Nucleus accumbens (tissue), 56 donors: ENCODE measurements at places on chromosomes 6 and 20.
A peak's percentile ranks its signal among the peaks of the same experiment; 100 is the strongest.

DNA sequence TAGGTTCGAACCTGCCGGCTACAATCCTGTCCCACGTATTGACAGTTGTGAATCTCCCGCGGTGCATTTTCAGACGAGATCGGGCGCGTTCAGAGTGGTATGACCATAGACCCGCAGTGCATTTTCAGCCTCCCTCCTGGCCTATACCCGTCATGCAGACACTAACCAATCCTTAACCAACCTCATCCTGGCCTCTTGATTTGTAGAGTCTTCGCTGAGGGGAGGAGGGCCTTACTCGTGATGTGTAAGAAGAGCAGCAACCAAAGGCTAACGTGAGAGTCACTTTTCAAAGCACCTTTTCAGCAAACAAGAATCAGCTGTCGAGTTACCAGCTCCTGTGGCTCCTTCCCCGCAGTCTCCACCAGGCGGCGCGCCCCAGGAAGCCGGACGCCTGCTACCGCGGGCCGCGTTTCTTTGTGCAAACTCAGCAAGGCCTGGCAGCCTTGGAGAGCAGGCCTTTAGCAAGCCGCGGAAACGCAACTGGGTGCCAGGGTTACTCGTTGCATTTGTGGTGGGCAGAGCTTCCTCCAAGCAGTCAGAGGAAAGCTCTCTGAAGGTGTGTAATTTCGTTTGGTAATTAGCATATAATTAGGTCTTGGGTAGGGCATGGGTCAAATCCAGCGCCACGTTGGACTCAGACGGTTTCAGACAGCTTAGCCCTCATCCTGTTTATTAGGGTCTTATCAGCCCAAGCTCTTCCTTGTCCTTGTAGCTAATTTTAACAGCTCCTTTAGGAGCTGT lies 139.8 kb downstream of the OR2B2 start:
- peak; percentile 46 for DNase-seq

GRCh38 chr6:156345700-156346099 lies 431.5 kb upstream of the ARID1B start:
- no peak for DNase-seq

- DNase-seq = no peak
These were observed 124.2 kb downstream of the LY86 start for GRCh38 chr6:6712449-6713403.

DNA sequence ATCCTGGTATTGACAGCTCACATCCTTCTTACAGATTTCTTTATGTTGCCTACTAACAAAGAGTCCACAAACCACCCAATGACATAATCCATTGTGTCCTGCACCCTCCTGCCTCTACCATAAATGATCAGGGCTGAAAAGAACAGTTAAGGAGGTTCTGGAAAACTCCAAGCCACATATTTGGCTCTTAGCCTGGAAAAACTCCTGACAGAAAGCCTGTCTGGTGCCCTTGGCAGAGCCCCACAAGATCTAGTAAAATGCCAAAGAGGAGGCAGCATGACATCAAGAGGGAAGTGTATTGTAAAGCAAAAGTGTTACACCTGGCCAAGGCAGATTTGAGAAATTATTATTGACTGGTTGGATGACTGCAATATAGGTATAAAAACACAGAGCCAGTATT lies 126.4 kb upstream of the VGLL2 start:
- no peak for DNase-seq

- DNase-seq = no peak
These were observed 116.3 kb upstream of the EMILIN3 start for GRCh38 chr20:41482647-41483552.

DNA sequence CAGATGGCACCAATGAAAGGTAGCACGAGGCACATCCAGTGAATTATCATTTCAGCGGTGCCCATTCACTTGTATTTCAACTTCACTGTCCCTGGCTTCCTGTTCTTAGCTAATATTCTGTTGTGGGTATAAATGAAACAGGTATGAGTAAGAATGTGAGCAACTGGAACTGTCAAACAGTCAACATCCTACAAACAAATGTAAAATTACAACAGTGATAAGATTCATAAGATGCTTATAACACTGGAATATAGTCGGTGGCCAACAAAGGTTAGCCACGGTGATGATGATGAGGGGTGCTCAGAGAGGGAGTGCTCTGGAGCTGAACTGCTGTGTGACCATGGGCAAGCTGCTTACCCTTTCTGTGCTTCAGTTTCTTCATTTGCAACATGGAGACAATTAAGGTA lies 74.9 kb upstream of the TOX2 start:
- DNase-seq = no peak

- DNase-seq = no peak
These were observed 151.3 kb upstream of the SULF2 start for GRCh38 chr20:47936612-47937011.

DNA sequence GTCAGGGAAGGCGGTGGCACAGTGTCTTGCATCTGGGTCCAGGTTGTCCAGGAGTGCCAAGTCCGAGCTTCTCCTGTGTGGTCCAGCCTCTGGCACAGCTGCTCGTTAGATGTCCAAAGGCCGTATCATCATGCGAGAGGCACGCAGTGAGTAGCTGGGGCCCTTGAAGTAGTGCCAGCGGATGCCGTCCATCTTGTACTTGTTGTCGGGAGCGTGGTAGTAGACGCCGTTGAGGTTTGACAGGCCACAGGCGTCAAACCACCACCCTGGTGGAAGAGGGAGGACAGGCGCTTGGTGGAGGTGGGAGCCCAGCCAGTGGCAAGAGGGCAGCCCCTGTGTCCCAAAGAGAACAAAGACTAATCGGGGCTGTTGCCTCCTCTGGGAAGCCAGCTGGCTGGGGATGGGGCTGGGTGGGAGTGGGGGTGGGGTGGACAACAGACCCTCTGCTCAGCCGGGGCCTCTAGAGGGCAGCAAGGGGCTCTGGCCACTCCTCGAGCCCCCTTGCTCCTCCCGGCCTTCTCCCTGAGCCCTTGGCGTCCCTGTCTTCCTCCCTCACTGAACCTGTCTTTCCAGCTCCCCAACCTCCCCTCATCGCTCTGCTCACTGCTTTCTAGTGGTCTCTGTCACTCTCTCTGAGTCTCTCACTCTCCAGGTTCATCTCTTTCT lies 39.5 kb downstream of the FAM110A start:
- DNase-seq = no peak

DNA sequence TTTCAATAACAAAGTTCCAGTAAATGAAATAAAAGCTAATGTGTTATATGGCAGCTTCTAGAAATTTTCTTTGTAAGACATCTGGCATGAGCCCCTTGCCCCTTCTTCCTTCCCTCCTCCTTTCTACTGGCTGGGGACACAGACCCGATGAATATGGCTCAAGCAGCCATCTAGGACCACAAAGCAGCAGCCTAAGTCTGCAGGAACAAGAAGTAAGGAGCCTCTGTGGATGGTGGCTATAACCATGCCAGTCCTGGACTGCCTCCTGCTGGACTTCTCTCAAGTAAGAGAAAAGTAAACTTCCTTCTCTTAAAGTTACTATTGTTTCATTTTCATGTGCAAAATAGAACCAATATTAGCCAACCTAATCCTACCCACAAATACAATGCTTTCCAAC lies 114.9 kb upstream of the DST start:
- DNase-seq = no peak

GRCh38 chr6:12748815-12749521 lies 32.4 kb downstream of the PHACTR1 start:
- no peak for DNase-seq

DNA sequence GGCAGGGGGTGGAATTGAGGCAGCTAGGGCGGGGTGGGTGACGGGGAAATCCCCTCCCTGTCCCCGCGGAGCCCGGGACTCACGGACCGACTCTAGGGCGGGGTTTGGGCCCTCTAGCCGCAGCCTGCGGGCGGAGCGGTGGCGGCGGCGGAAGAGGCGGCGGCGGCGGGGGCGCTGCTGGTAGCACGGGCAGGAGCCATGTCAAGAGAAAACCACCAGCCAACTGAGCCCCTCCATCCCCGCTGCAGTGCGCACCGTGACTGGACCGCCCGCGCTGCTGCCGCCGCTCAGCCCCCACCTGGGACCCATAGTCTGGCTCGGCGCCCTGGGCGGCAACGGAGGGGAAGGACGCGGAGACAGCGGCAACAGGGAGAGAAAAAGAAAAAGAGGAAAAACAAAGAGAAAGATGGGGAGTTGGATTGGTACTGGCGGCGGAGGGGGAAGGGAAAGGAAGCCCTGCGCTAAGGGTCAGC lies 1.2 kb upstream of the C6orf62 start:
- no peak for DNase-seq

DNA sequence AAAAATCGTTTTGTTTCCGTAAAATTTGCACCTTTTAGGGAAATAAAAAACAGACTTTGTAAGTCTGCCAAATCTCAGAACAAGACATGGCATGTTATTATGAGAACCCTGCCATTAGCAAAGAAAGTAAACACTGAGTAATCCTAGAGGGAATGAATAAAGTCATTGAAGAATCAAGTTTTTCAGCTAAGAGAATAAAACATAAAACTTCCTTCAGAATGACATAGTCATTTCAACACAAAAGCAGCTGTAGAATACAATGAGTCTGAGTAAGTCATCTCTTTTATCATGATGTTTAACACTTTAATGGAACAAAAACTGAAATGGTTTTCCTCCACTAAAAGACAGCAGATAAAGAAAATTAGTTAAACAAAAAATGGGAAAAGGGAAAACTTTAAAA lies 10.3 kb upstream of the DST start:
- DNase-seq = no peak

DNA sequence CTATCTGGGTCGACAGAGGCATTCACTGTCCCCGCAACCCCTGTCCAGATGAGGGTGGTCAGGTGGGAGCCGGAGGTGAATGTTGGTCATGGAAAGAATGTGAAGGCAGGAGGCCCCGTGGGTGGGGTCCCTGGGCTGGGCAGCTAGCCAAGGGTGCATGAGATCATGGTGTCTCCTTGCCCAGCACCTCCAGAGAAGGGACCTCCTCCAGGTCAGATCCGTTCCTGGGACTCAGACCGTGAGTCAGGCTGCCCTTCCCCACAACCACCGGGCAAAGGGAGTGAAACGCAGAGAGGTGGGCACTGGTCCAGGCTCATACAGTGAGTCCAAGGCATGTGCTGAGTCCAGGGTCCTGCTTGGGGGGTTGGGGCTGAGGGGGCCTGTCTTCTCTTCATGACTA lies 3.5 kb downstream of the FOXS1 start:
- DNase-seq = no peak

GRCh38 chr6:145028144-145028818 lies 707.0 kb downstream of the EPM2A start:
- DNase-seq = no peak

GRCh38 chr20:50784464-50784863 lies 10.4 kb upstream of the BCAS4 start:
- DNase-seq = no peak

GRCh38 chr6:136007345-136007744 lies 155.8 kb downstream of the PDE7B start:
- no peak for DNase-seq

DNA sequence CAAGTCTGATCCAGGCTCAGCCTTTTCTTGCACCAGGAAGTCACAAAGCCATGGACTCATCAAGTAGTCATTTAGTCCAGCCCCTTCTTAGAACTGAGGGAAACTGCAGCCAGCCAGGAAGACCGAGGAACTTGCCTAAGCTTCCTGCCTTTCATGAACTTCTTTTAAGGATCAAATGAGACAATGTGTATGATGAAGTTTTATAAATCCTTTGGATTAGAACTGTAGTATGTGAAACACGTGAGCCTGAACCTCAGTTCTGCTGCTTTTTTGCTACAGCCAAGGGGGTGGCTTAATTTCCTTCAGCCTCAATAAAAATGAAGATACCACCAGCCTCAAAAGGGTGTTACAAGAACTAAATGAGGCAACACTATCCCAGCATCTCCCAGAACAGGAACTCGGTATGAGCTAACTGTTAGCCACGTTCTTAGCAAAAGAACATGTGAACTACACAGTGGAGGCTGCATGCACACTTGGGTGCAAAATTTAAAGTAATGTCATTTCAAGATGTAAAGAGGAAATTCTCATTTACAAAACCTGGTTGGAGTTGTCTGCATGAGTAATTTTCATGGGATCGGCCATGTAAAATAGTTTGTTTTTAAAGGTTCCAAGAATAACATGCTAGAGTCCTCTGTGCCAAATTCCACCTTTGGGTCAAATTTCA lies 76.0 kb upstream of the TBC1D7 start:
- no peak for DNase-seq

- no peak for DNase-seq
These were observed 146.9 kb upstream of the SGK1 start for GRCh38 chr6:134464690-134465411.

GRCh38 chr6:31948753-31949413 lies 3.0 kb downstream of the CFB start:
- no peak for DNase-seq

- no peak for DNase-seq
These were observed 22.2 kb downstream of the ZNF831 start for GRCh38 chr20:59185809-59186208.

DNA sequence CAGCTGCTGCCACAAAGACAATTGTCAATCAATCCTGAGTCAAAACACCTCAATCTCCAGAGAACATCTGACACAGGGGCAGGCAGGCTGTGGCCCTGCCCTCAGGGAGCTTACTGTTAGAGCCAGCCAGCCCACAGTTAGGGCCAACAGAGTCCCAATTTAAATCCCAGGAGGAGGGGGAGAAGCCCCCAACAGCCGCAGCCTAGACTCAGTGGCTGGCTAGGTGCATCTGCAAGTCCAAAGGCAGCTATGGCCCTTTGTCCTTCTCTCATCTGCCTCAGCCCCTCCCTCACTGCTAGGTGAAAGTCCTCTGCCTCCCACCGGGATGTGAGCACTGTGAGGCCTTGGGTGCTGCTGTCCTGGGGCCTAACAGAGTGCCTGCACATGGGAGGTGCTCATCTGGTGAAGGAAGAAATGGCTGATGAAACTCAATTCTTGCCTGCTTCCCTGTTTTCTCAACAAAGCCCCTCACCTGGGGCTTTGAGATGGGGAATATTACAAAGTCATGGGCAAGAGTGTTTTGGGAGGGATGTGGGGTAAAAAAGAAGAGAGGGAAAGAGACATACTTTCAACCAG lies 33.7 kb upstream of the VEGFA start:
- no peak for DNase-seq

- no peak for DNase-seq
These were observed 555.3 kb upstream of the CHD6 start for GRCh38 chr20:42173440-42173839.

DNA sequence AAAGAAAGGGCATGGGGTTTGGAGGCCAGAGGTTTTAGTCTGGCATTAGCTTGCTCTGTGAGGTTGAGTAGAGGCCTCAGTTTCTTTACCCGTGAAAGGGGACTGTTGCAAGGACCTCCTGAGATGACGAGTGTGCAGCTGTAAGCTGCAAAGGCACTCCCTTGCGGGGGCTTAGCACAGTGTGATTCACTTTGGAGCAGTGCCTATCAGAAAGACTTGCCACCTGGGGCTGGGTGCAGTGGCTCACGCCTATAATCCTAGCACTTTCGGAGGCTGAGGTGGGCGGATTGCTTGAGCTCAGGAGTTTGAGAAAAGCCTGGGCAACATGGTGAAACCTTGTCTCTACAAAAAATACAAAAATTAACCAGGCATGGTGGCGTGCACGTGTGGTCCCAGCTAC lies 7.5 kb upstream of the BAK1 start:
- peak; percentile 12 for DNase-seq

- DNase-seq = no peak
These were observed 25.8 kb upstream of the PLCG1 start for GRCh38 chr20:41111578-41111951.
